ENCODE measurements at places on chromosomes 1 and 21. TPM values are rescaled to one million over a fixed set of nuclear protein-coding genes. Genes with fewer than 3 reads are reported as not detected.

DNA sequence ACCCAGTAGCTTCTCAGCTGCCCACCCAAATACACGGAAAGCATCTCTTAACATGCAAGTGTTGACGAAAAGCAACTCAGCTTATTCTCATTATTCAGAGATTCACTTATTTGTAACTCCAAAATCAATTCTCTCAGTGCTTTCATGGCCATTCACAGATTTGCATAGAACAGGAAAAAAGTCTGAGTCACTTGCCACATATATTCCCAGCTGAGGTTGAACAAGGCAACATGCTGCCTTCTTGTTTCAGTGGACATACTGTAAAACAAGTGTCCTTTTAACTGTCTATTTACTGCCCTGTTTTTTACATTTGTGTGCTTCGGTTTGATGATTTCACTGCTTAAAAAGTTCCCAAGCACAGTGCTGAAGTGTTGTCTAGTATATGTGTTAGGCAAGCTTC lies 273.0 kb downstream of the LTN1 start:
- no peak for DNase-seq

The NR5A2 gene
- not detected for total RNA-seq

The ASB17 gene
- not detected for total RNA-seq

- DNase-seq: no peak
Measured at GRCh38 chr1:108045460-108045859, 80.5 kb upstream of the VAV3 start.

DNA sequence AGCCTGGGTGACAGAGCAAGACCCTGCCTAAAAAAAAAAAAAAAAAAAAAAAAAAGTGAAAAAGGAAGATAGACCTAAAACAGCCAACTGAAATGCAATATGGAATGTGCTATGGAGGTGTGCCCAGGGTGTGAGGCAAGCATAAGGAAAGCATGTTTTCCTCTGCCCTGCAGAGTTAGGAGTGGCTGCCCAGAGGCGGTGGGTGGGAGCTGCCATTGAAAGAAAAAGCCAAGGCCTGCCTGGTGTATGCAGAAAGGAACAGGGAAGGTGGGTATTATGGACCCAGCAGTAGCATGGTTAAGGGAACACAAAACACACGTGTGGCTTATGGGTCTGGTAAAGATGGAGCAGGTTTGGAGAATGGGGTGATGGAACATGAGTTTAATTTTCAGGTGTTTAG lies 8.9 kb downstream of the CD244 start:
- DNase-seq: no peak

GRCh38 chr1:169426174-169426705 lies 1.0 kb downstream of the CCDC181 start:
- no peak for DNase-seq

GRCh38 chr1:60146884-60147283 lies 73.3 kb upstream of the C1orf87 start:
- no peak for DNase-seq

- DNase-seq: no peak
Measured at GRCh38 chr1:234578735-234579134, 31.2 kb downstream of the IRF2BP2 start.

- no peak for DNase-seq
Measured at GRCh38 chr1:29473161-29473855, 237.0 kb downstream of the PTPRU start.

DNA sequence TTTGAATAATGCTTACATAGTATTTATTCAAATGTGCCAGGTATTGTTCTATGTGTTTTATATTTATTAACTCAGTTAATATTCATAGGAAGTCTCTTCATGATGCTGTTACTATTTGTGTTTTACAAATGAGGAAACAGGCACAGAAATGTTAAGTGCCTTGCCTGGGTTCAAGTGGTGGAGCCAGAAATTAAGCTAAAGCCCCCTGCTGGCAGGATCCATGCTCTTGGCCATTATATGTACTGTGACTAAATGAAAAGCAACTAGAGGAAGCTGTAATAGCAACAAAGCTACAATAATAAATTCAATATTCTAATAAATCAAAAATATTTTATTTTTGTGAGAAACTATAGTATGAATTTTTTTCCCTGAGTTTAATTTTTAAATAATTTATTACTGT lies 30.0 kb downstream of the IARS2 start:
- DNase-seq: no peak

DNA sequence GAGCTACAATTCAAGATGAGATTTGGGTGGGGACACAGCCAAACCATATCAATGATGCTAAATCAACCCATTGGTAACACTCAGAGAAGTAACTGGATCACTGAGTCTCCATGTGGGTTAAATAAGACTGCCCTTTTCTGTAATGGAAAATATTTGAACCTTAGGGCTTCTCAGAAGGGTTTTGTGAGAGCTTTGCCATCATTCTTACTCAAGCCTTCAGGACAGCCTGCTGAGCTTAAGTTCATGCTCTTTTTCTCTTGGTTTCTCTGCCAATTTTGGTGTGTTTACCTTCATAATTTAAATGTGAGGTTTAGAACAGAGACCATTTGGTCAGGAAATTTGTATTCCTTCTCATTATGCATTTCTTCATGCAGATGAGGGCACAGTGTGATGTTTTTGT lies 74.7 kb downstream of the DISC1 start:
- DNase-seq: no peak

DNA sequence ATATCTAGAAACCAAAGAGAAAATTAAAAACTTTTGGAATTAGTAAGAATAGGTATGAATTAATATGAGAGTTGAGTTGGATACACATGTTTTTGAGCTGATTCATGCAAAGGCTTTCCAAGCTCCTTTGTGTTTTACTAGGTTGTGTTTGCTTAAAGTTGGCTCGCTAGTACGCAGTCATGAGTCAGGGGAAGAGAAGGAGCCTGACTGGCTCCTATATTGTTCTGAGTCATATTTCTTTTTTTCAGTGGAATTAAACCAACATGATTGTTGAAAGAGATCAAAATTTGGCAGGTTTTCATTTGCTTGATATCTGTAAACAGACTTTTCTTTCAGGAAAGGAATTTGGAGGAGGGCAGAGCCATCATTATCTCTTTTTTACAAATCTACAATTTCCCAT lies 66.7 kb downstream of the MAGI3 start:
- no peak for DNase-seq

DNA sequence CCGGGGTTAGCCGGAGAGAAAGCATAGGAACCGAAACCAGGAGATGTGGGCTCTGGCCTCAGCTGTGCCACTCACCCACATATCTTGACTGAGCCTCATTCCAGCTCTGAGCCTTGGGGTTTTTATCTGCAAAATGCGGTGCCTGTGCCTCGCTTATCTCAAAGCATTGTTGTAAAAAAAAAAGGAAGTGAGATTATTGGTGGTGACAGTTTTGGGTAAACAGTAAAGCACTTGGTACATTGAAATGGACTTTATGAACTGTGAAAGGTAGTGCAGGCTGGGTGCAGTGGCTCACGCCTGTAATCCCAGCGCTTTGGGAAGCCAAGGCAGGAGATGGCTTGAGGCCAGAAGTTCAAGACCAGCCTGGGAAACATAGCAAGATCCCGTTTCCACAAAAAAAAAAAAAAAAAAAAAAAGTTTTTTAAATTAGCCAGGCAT lies 3.8 kb downstream of the PTAFR start:
- DNase-seq: no peak

The NASP gene
- total RNA-seq: 268 TPM

DNA sequence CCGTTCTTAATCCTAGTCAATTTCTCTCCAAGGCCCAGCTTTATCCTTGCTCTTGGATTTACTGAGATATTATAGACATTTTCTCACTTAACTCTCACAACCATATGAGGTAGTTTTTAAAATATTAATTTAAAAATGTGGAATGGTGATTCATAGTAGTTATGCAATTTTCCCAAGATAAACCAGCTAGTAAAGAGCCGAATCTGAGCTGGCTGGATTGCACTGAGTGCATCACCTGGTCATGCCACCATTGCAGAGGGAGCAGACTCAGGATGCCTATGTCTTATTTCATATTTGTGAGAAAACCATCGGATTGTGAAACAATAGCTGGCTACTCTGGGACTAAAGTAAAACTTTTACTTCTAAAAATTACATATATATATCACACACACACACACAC lies 494.0 kb downstream of the KCNT2 start:
- DNase-seq: no peak

The DOP1B gene
- 10.8 TPM for total RNA-seq

GRCh38 chr1:245898581-245898980 lies 608.5 kb downstream of the SMYD3 start:
- DNase-seq: no peak

- DNase-seq: no peak
Measured at GRCh38 chr1:26784023-26784871, 3.5 kb upstream of the PIGV start.

- no peak for DNase-seq
Measured at GRCh38 chr1:36602184-36602583, 119.5 kb upstream of the CSF3R start.

The GPR157 gene
- 2.9 TPM for total RNA-seq

GRCh38 chr1:10778640-10779039 lies 17.8 kb downstream of the CASZ1 start:
- no peak for DNase-seq

- DNase-seq: peak; percentile 61
Measured at GRCh38 chr1:203673550-203674411, 47.1 kb downstream of the ATP2B4 start.

The IL10 gene
- total RNA-seq: 111 TPM

DNA sequence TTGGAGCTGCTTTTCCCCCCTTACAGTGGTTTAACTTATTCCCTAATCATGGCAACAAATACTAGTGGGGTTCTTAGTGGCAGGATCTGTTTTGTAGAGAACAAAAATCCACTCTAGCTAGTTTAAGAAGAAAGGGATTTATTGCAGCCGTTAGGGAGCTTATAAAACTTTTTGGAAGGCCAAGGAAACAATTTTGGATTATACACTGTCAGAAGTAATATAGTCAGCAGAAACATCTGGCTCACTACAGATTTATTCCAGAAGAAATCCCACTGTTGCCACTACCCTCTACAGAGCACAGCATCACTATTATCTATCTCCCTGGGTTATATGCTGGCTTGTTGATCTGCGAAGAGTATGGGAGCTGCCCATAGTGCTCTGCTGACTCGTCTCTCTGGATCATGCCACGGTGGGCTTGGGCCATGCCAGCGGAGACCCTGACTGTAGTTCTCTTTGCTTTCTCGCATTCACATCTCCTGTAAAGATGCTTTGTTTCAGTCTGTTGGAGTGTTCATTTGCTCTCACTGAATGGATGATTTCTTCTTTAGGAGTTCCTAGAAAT lies 107.5 kb downstream of the ODF2L start:
- no peak for DNase-seq

The FCGR2B gene
- not detected for total RNA-seq

DNA sequence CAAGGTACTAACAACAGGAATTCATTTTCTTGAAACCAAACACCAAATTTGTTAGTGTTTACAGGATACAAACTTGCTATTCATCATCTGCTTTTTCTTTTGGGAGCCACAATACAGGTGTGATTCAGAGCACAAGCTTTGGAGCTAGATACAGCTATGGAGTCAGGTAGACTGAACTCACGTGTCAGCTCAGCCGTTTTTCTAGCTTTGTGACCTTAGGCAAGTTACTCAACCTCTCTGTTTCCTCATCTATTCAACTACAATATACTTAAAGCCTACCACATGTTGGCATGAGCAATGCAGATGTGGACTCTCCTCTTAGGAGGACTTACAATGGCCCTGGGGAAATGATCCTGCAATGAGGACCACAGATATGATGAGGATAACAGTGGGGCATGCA lies 6.3 kb downstream of the HTR1D start:
- no peak for DNase-seq

DNA sequence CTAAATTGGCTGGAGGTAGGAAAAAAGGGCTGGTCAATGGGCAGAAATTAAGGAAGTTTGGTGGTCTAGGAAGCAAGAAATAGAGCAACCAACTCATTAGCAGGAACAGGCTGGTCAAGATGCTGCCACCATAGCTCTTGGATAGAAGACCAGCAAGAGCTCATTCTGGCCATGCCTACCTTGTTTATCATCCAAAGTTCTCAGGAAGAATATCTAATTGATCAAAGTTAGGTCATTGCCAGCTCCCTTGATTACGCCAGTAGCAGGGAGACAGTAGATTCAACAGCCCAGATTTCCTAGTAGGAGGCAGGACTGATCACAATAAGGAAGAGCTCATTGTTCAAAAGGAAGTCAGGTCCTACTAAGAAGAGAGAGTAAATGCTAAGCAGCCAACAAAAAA lies 370.2 kb downstream of the GPATCH2 start:
- no peak for DNase-seq

The VWA5B1 gene
- total RNA-seq: not detected

The PLA2G2E gene
- total RNA-seq: not detected
